ENCODE measurements at places on chromosomes 2 and 18.

GRCh38 chr2:108585436-108585835 is 51.2 kb downstream of the LIMS1 start:
- DNase-seq, result no peak

GRCh38 chr2:217054791-217055190 is 194.9 kb upstream of the TNP1 start:
- DNase-seq, result no peak

DNA sequence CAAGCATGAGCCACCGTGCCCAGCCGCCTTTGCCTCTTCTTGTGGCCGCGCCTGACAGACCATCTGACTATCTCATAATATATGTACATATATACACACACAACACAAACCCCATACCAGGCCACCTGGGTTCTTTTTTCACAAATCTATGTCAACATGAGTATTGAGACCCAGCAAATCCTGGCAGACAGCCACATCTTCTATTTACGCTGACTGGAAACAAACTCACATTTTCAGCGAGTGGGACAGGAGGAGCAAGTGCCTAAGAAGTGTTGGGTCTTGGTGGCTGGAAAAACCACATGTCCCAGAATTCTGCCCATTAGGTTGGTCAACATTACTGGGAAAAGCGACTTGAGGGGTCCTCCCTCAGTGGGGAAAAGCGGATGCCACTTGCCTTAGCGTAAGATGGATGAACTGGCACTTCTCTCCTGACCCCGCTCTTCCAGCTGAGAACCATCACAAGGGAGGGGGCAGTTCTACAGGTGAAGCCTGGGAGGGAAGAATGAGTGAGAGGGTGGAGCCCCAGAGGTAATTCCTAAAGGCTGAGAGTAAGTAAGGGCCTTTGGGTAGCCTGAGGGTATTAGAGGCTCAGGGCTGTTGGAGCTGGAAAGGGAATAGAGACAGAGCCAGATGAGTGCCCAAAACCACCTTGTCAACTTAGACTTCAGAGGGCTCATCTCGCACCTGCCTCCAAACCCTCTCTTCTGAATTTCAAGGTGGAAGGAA is 1.9 kb downstream of the SCYGR3 start:
- no peak for DNase-seq

GRCh38 chr2:30193104-30193681 is 38.1 kb upstream of the LBH start:
- DNase-seq, result no peak

Measured in SK-N-DZ (cell line).